AG04450 (cell line): ENCODE measurements at places on chromosomes 3 and 15.

DNA sequence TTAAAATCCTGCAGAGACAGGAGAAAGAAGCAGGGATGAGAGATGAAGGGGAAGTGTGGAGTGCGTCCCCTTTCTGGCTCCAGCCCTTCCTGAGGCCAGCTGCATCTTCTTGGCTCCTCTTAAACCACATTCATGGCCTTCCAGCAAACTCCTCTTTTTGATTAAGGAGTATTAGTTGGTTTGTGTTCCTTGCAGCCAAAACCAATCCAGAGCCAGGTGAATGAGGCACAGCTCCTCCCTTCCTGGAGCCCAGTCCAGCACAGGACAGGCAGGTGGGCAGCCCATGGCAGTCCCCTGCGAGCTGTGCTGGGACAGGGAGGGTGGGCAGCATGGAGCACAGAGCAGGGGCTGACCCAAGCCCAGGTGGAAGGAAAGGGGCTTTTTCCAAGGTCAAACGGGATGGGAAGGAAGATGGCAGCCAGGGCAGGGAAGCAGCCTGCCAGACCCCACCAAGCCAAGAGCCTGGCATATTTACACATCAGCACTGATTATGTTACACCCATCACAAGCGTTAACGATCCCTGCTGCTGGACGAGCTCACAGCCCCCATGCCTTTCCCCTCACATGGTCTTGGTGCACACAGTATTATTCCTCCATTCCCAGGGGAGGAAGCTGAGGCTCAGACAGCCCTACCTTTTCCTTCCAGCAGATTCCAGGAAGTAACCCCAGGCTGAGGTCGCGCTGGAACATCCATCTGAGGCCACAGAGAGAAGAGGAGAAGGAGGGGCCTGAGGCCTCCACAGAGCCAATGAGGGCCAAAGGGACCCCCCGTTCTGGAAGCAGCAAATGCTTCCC, 175.6 kb downstream of the SMAD6 start:
- DNase-seq, result no peak

DNA sequence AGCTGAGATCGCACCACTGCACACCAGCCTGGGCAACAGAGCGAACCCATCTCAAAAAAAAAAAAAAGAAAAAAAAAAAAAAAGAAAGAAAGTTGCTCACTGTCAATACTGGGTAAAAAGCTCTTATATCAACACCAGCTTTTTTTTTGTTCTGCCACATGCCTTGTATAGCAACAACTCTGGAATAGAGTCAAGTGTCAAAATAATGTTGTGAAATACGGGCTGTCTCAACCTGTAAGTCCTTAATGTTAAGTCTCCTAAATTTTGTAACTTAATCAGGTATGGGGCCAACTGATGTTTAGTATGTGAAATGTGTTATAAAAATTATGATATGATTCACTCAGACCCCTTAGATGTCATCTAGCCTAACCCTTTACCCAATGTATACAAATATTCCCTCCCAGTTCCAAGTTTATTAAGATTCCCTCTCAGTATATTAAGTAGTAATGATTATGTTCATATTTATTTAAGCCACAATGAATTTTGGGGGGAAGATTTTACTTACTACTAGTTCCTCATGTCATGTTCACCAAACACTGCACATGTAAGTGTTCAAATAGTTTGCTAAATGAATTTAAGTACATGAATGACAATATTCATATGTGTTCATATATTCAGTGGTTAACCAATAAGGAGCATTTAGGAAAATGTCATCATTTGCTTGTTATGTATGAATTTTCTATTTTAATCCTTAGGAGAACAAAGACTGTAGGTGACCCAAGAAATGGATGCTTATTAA, 52.2 kb downstream of the GPR160 start:
- no peak for DNase-seq

DNA sequence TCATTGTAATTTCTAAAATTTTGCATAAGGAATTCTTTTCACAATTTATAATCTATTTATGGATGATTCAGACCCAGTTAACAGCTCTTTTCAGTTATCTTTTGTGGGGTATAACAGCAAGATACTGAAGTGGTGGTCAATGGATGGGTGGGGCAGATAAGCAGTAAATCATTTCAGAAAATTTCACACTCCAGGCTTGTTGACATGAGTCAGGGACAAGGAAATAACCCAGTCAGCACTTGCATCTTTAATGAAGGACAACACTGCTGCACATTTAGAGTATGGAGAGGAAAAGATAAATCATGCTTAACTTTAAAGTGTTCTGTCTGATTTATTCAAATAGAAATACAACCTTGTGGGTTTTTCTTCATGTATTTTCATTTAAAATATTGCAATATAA, 181.6 kb downstream of the ROBO1 start:
- DNase-seq, result no peak

DNA sequence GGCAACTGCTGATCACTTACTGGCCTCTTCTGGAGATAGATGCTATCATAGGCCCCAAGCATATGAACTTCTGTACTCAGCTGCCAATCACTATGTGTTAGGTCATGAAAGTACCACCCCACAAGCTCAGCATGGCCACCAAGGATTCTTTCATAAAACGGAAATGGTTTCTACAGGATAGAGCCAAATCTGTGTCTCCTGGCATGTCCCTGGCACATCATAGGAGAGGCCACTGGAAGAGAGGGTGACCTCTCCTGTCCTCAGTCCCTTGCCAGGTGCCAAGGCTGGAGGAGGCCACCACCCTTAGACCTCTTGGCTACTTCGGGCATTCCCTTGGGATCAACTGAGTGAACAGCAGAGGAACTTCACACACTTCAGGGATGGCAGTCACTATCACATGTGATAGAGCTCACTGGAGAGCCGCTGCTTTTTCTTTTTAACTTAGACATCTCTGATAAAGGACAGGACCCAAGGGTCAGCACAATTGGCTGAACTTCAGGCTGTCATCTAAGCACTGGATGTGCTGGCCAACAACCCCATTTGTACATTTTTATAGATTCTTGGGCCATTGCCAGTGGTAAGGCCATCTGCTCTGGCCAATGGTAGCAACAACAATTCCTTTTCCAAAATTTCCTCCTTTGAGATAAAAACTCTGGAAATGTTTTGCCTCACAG, 425.2 kb downstream of the SQOR start:
- DNase-seq, result no peak

- no peak for DNase-seq
Measured at GRCh38 chr3:71456826-71457225, 126.7 kb downstream of the FOXP1 start.

- DNase-seq, result no peak
Measured at GRCh38 chr3:87462228-87462627, 185.8 kb upstream of the POU1F1 start.

DNA sequence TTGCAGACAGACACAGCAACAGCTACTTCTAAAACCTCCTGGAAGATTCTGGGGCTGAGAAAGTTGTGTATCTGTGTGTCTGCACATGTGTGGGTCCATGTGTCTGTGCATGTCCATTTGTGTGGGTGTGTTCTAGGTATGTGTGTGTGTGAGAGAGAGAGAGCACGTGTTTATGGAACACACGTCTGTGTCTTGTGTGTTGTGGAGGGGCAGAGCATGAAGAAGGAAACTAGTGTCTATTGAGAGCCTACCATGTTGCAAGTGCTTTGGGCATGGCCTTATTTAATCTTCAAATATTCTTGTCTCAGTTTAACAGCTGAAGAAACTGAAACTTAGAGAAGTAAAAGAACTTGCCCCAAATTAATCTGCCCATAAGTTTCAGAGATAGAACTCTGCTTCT, 327.5 kb downstream of the UACA start:
- DNase-seq, result no peak
